Natural killer cell treated with Interleukin-12 subunit alpha and Interleukin-12 subunit beta and Interleukin-15 and Interleukin-18, amount 100 ng/mL, for 72 hours (primary cell): ENCODE measurements at places on chromosomes 2 and 18.

- H3K4me1 ChIP-seq = no peaks in the 10 kb centered on the region
- H3K27me3 ChIP-seq = no peaks in the 10 kb centered on the region
- DNase-seq = no peak
- no peak overlapping the region for H3K4me3 ChIP-seq
- H3K27ac ChIP-seq = no peak overlapping the region
- H3K36me3 ChIP-seq = no peaks in the 10 kb centered on the region
These were observed 40.4 kb upstream of the RIT2 start for GRCh38 chr18:43155842-43156241.

GRCh38 chr2:187118331-187119099 is 269.5 kb upstream of the ZSWIM2 start:
- no peak overlapping the region for H3K4me3 ChIP-seq
- H3K4me1 ChIP-seq = peaks cover 3% of the 10 kb centered on the region
- H3K27ac ChIP-seq = no peak overlapping the region
- DNase-seq = no peak

DNA sequence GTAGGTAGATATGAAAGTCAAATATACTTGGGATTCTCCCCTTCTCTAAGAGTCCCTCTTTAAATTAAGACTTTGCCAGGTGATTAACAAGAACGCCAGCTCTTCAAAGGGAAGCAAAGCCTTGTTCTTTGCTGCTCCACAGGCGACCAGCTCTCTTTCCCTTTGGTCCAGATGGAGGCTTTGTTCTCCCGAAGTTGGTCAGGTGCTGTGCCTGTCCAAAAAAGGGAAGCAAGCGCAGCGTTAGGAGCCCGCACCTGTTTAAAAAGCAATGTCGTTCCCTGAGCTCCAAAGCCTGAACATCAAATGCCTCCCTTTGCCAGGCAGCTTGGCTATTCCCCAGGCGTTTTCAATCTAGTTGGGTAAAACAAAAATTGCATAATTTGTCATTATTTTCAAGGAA is 1913.1 kb upstream of the PIK3C3 start:
- H3K27ac ChIP-seq = no peak overlapping the region
- no peak overlapping the region for H3K4me3 ChIP-seq
- no peaks in the 10 kb centered on the region for H3K27me3 ChIP-seq
- no peak for DNase-seq
- peaks cover 5% of the 10 kb centered on the region for H3K36me3 ChIP-seq

GRCh38 chr2:39158351-39158750 is 37.5 kb upstream of the SOS1 start:
- no peaks in the 10 kb centered on the region for H3K36me3 ChIP-seq
- H3K4me3 ChIP-seq = no peak overlapping the region
- no peak overlapping the region for H3K27ac ChIP-seq
- DNase-seq = no peak
- no peaks in the 10 kb centered on the region for H3K4me1 ChIP-seq

GRCh38 chr2:205913668-205914067 is 172.3 kb downstream of the INO80D start:
- DNase-seq = no peak
- no peak overlapping the region for H3K4me3 ChIP-seq
- no peaks in the 10 kb centered on the region for H3K36me3 ChIP-seq
- no peak overlapping the region for H3K27ac ChIP-seq
- H3K4me1 ChIP-seq = no peaks in the 10 kb centered on the region
- H3K27me3 ChIP-seq = peaks cover 41% of the 10 kb centered on the region

GRCh38 chr2:182664212-182664611 is 51.8 kb upstream of the DNAJC10 start:
- H3K36me3 ChIP-seq = no peaks in the 10 kb centered on the region
- peaks cover 8% of the 10 kb centered on the region for H3K27me3 ChIP-seq
- no peak for DNase-seq
- H3K4me1 ChIP-seq = no peaks in the 10 kb centered on the region
- no peak overlapping the region for H3K27ac ChIP-seq
- no peak overlapping the region for H3K4me3 ChIP-seq

- H3K27ac ChIP-seq = no peak within 1 kb of the TSS
- H3K4me1 ChIP-seq = no peaks in the 10 kb centered on the region
These were observed at the start of gene CHRNA1 for GRCh38 chr2:174764280-174765255. Gene CHRNA1, minus strand, starts transcription at chr2:174764472. Its CDS starts 78 bp downstream, at chr2:174764394.

- peaks cover 5% of the 10 kb centered on the region for H3K4me1 ChIP-seq
- H3K27ac ChIP-seq = no peak overlapping the region
- H3K27me3 ChIP-seq = no peaks in the 10 kb centered on the region
- H3K4me3 ChIP-seq = no peak overlapping the region
These were observed 24.9 kb upstream of the RAB10 start for GRCh38 chr2:26008851-26009566.

DNA sequence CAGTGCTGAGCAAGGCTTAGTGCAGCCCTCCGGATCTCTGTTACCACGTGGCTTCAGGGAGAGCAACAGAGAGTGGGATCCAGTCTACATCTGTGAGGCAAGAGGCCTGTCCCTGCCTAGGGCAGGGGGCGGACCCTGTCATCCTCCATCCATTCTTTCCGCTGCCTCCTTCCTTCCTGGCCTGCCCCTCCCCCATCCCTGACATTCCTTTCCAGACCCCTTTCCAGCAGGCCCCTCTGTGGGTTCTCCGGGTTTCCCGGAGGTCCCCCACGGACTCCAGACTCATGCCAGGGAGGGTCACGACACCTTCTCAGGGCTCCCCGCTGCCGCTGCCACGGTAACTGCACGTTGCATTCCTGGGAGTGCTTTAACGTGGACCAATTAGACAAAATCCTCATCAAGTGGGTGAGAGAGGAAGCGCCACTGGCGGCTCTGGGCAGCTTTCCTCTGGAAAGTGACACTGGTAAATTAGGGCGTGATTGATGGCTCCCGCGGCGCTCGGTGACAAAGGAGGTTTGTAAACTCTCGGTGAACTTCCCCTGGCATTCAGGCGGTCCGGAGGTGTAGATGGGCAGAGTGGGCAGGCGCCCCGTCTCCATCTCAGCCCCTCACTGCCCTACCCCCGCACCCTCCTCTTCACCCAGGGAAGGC is 11.4 kb downstream of the ATOH8 start:
- H3K36me3 ChIP-seq = no peaks in the 10 kb centered on the region
- no peak for DNase-seq
- H3K27me3 ChIP-seq = peaks cover 28% of the 10 kb centered on the region
- H3K27ac ChIP-seq = no peak overlapping the region

DNA sequence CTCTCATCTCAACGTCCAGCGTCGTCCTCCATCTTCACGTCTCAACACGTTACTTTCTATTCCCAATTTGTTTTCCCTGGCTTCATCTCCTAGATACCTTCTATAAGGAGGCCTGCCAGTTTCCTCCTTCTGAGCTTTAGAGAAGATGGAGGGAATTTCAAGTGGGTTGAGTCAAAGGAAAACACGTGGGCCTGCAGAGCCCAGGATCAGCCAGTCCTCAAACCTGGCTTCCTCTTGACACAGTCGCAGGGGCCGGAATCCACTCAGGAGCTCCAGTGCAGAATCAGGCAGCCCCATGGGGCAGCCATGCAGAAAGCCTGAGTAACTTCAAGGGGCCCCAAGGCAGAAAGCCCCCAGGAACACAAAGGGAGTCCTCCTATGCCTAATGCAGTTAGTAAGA is 14.5 kb upstream of the APCDD1 start:
- no peak overlapping the region for H3K4me3 ChIP-seq
- H3K4me1 ChIP-seq = no peaks in the 10 kb centered on the region
- H3K27me3 ChIP-seq = peaks cover 11% of the 10 kb centered on the region
- no peaks in the 10 kb centered on the region for H3K36me3 ChIP-seq
- no peak for DNase-seq

DNA sequence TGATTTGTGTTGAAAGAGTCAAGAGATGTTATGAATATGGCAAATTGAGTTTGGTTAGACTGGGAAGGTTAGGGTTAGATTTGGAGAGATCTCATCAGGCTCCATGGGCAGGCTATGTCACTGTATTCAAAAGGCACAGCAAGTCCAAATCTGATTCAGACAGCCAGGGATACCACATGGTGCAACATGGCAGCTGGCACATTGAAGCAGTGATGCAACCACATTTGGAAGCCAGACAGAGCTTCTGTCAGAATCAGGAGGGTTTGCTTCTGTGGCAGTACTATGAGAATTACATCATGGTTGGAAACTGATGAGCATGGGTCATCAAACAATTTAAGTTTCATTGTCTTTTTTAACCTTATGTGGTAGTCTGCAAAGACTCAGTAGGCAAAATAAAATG is 772.2 kb downstream of the SUCLG1 start:
- H3K27ac ChIP-seq = no peak overlapping the region
- no peaks in the 10 kb centered on the region for H3K27me3 ChIP-seq
- no peak for DNase-seq
- H3K4me3 ChIP-seq = no peak overlapping the region
- H3K36me3 ChIP-seq = no peaks in the 10 kb centered on the region

DNA sequence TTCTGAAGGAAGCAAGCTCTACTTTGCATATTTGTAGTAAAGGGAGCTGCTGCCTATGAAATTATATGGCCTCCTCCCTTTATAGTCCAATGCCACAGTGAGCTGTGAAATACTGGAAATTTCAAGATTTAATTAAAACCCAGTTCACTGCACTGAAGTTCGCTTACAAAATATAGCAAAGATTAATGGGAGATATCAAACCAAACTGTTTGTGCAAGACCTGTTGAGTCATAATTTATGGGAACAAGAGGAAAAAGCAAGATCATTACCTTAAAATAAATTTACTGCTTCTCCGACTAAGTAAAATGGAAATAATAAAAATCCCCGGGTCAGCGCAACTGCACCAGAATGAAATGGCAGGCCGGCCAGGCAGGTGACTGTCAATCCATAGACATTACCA is 215.5 kb upstream of the RAB6C start:
- no peaks in the 10 kb centered on the region for H3K36me3 ChIP-seq
- no peak overlapping the region for H3K27ac ChIP-seq
- H3K4me3 ChIP-seq = no peak overlapping the region
- no peaks in the 10 kb centered on the region for H3K27me3 ChIP-seq

DNA sequence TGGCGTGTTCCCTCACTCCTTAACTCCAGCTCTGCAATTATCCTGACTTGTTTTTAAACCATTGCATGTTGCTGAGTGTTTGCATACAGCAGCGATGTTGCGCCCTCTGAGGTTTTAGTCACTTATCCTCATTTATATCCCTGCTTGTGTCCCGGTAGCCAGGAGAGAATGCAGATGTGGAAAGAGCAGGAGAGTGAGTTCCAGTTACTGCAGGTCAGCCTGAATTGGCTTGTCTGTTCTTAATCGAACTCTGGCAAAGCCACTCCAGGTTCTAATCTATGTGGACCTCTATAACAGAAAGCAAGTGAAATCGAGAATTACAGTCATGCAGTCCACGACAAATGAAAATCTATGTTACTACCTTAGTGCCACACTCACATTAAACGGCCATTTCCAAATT is 295.1 kb upstream of the REV1 start:
- H3K27me3 ChIP-seq = peaks cover 9% of the 10 kb centered on the region
- H3K4me1 ChIP-seq = no peaks in the 10 kb centered on the region
- H3K36me3 ChIP-seq = no peaks in the 10 kb centered on the region
- DNase-seq = no peak

DNA sequence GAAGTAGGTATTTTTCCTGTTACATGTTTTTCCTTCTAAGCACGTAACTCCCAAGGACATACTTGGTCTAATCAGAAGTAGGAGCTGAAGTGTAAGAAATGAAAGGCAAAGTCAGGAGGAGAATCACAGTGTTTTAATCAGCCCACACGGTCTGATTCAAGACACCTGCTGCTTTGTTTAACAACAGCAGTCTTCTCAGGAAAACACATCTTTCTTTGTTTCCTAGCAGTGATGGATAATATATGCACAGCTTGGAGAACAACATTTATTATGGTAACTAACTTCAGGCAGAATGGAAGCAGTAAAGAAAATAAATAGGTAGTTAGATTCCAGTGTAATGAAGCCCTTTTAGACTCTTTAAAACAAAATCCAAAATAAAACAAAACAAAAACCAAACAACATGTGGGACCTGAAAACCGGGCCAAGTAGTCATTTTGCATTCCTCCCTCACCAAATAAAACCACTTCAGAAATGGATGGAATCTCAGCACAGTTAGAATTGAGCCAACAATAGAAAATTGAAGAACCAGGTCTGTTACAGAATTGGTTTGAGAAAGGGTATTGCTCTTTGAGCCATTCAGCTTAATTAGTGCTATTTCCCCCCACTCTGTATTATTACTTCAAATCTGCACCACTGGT is 61.1 kb upstream of the UGP2 start:
- peaks cover 5% of the 10 kb centered on the region for H3K36me3 ChIP-seq
- no peak for DNase-seq
- no peak overlapping the region for H3K27ac ChIP-seq
- H3K27me3 ChIP-seq = peaks cover 24% of the 10 kb centered on the region

DNA sequence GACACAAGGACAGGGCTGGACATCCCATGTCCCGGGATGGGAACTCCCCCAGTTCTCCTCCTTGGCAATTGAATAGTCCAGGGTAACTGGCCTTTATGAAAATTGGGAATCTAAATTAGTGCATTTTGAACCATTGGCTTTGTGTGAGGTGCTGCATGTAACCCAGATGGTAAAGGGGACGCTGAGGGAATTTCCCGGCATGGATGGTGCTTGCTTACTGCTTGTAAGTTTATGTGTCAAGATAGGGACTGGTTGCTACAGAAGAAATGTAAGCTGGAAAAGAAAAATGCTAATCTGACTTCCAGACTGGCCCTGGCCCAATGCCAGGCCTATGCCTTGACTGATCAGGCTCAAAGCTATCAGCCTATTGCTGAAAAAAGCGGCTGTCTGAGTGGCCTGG is 1096.7 kb upstream of the DDX18 start:
- H3K4me1 ChIP-seq = no peaks in the 10 kb centered on the region
- no peak overlapping the region for H3K4me3 ChIP-seq
- DNase-seq = no peak
- H3K36me3 ChIP-seq = peaks cover 6% of the 10 kb centered on the region

GRCh38 chr2:129605646-129606045 is 373.8 kb upstream of the RAB6C start:
- no peaks in the 10 kb centered on the region for H3K36me3 ChIP-seq
- H3K27me3 ChIP-seq = peaks cover 4% of the 10 kb centered on the region
- no peak overlapping the region for H3K4me3 ChIP-seq
- no peaks in the 10 kb centered on the region for H3K4me1 ChIP-seq

DNA sequence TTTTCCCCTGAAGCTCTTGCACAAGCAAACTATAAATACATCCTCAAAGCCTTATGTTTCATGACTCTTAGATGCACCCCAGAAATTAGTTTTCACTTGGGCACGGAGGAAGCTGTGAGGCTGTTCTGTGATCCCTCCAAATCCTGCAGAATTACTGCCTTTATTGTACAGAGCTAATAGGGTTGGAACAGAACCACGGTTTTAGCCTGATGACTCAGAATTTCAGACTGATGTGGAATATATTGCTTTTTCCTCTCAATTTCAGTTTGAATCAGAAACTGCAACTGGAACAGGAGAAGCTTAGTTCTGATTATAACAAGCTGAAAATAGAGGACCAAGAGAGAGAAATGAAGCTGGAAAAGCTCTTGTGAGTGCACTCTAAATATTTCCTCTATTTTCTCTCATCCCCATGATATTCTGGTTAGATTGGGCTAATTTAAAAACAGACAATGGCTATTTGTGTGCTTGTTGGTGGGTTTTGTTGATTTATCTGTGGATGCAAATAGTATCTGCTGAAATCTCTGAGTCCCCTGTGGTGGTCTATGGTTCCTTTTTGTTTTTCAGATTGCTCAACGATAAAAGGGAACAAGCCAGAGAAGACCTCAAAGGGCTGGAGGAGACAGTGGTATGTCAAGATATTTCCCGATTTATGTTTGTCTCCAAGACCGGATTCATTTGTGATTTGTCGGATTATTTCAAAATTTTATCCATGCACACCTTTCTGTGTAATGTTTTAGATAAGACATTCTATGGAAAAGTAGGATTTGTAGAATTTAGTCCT is 38.2 kb upstream of the LYPD6B start:
- no peaks in the 10 kb centered on the region for H3K36me3 ChIP-seq
- H3K27me3 ChIP-seq = peaks cover 5% of the 10 kb centered on the region
- no peak overlapping the region for H3K4me3 ChIP-seq
- H3K4me1 ChIP-seq = no peaks in the 10 kb centered on the region
- DNase-seq = no peak

- H3K4me3 ChIP-seq = no peak overlapping the region
- no peak for DNase-seq
- H3K4me1 ChIP-seq = no peaks in the 10 kb centered on the region
- no peaks in the 10 kb centered on the region for H3K36me3 ChIP-seq
- peaks cover 5% of the 10 kb centered on the region for H3K27me3 ChIP-seq
These were observed 135.7 kb downstream of the NFATC1 start for GRCh38 chr18:79531386-79531785.
